DMS53 (cell line): ENCODE measurements at places on chromosomes 6 and 20.

DNA sequence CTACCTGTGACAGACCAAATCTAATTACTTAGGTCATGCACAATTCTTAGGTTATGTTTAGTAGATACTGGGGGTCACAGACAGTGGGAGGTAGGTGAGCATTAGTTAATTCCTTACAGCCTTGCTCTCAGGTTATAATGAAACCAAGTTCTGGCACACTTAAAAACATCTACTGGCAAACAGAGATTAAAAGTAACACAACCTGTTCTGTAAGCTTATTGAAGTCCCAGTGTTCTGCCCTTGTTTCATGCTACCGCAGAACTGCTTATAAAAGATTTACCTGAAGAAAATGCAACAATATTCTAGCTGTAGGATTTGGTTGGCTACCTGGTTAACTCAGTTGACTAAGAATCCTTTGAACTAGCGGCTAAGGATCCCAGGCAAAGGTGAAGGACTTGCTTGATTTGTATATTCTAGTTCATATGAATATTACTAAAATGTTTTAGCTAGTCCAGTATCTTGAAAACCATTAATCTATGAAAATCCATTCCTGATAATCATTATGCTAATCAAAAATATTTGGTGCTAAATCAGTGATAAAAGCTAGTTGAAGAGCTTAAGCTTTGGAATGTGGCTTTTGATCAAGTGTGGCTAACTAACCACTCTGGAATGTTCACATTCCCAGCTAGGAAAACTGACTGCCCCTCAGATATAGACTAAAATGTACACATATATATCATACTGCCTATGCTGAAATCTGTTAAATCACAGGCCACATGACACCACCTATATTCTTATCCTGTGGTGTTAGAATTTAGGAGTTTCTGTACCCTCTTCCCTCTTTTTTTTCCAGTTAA, 7.2 kb downstream of the PEX3 start:
- DNase-seq: no peak

- DNase-seq: peak; percentile 68
Measured at GRCh38 chr6:32954986-32955802, 2.3 kb upstream of the HLA-DMA start.

DNA sequence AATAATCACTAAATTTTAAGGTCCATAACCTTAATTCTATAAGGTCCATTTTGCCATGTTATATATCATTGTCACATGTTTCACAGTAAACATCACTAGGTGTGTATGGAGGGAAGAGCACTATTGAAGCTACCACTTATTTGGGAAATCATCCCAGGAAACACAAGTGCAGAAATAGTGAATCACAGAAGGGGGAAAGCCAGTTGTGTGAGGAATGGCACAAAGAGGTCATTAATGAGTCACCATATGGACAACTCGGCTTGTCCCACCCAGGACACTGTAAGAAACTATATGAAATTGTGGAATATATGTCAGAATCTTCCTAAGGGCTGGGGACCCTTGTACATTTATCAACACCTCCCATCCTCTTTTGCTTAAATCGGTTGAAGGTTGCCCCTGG, 13.7 kb downstream of the BTN3A1 start:
- DNase-seq: no peak

- peak; percentile 16 for DNase-seq
Measured at GRCh38 chr6:81608776-81609175, 143.7 kb downstream of the TENT5A start.

DNA sequence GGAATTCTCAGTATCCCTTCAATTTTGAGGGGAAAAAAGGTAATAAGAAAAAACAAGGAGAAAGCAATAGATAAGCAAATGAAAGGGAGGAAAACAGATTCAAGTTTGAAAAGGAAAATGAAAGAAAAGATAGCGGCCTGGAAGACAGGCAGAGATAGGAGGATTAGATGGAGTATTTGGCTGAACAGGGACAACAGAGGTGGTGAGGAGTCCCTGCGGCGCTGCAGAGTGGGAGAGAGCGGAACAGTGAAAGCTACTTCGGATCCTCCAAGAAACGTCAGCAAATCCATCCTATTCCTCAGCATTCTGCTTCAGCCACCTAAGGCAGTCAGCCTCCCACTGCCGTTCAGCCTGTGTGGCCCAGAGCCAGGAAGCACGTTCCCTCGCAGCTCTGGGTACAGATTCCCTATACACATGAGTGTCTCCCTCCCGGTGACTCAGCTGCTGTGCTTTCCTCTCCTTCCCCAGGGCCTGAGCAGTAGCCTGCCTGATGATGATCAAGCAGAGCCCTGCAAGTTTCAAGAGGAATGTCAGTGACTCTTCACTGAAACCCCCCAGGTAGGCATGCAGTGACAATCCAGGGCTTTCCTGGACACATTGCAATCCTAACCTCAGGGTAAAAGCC, 43.4 kb upstream of the CDYL start:
- DNase-seq: peak; percentile 62

- DNase-seq: peak; percentile 80
Measured at GRCh38 chr6:136772685-136773472, 19.4 kb downstream of the MAP3K5 start.

DNA sequence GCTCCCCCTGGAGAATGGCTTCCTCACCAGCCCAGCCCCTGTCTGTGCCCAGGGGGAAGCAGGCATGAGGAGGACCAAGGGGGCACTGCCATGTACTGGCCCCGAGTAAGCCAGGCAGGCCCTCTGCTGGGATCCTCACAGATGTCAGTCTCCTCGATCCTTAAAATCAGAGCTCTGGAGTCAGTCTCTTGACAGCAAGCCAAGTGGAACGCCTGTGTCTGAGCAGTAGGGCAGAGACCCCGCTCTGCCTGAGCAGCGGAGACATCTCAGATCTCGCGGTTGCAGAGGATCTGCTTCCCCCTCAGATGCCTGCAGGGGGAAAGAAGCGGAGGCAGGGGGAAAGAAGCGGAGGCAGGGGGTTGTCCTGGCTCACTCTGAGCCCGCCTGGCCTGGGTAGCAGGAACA, 92.6 kb downstream of the SNX5 start:
- DNase-seq: no peak

DNA sequence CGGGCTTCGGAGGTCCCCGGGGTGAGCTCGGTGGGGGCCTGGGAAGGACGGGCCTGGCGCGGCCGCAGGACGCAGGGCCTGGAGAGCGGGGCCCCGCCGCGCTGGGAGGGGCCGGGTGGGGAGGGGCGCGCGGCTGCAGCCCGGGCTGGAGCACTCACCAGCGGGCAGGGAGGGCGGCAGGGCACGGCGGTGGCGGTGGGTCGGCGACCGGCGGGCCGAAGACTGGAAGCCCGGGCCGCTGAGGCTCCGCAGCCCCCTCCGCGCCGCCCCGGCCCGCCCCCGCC, at the start of gene GATA5:
GATA5 (minus strand) TSS at position 224 of the 284 bp plus-strand sequence. CDS start 474 bp downstream, outside the sequence.
- DNase-seq: no peak

GRCh38 chr6:1503811-1504210, 105.9 kb upstream of the FOXC1 start:
- no peak for DNase-seq

DNA sequence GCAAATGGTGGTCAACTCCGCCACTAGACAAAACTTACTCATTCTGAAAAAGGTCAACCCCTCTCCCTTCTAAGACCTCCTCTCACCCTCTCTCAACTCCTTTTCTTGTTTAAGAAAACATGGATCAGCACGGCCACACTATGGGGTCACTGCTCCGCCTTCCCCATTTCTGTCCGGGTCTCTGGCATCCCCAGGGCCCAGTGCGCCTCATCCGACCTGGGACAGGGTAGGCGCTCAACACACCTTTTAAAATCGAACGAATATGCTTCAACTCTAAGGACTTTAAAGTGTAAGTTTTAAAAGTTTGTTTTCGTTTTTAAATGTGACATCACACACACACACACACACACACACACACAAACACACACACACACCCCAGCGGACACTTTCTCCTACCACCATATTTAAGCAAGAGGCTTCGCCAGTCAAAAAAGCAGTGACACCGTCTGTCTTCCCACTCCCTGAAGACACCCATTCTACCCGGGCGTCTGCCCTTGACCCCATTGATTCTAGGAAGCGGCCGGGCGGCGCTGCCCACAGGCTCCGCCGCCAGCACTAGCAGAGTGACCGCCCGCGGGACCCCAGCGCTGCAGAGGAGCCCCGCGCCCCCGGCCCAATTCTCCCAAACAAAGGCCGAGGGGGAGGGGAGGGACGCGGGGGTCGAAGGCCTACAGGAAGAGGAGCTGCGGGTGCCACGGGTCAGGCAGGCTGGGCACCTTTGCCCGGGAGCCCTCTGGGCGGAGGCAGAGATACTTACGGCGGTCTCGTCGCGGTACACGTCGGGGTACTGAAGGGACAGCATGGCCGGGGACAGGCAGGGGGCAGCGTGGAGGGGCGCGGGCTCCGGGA, 568 bp downstream of the PREP start:
- DNase-seq: peak; percentile 62

DNA sequence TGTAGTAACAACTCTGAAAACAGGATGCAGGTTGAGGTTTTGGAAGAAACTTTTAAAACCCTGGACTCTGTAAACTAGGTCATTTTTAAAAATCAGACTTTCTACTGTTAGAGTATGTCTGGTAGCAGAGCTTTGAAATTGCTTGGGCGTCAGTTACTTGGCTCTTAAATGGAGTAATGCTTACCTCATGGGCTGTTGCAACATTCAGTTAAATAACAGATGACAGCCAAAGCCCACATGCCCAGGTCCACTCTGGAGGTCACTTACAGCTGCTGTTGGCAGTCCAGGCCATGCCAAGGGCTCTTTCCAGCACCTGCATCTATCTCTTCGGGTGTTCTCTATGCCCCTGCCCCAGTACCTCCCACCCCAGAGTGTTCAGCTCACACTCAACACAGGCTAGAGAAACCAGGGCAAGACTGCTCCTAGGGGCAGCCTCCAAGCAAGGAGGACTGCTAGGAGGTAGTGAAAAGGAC, 96.4 kb downstream of the BANF2 start:
- no peak for DNase-seq

- DNase-seq: no peak
Measured at GRCh38 chr20:44004306-44004915, 89.8 kb downstream of the TOX2 start.

- DNase-seq: no peak
Measured at GRCh38 chr6:19028201-19028600, 641.1 kb downstream of the RNF144B start.

DNA sequence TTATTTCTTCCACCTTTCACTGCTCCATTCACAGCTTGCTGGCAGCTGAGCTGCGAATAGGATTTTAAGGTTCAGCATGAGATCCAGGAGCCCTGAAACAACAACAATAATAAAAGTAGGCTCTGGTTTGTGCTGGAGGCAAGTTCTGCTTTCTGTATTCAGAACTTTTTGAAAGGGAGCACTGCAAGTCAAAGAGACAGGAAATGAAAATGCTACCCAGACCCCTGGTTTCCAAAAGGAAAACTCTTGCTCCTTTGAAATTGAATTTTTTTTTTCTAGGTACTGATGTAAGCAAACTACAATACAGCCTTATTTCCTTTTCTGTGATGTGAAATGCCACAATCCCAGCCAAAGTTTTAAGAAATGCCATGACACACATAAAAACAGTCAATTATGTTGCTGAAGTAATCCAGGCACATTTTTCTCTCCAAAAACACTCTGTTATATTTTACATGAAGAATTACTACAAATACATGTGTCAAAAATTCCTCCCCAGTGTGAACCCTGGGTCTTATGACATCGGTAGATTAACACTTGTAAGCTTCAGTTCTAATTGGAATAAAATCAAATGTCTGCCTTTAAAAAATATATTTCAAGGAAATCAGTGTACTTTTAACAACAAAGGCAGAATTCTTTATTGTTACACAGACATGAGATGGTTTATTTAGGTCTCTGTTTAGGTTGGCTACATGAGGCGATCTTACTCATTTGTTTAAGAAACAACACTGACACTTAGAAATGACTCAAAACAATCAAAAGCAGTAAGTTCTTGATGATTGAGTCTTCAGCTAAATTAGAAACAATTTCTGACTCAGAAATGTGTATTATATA, 656.7 kb downstream of the EPHA7 start:
- DNase-seq: no peak

- peak; percentile 71 for DNase-seq
Measured at GRCh38 chr6:7144872-7145584, 37.3 kb downstream of the RREB1 start.

DNA sequence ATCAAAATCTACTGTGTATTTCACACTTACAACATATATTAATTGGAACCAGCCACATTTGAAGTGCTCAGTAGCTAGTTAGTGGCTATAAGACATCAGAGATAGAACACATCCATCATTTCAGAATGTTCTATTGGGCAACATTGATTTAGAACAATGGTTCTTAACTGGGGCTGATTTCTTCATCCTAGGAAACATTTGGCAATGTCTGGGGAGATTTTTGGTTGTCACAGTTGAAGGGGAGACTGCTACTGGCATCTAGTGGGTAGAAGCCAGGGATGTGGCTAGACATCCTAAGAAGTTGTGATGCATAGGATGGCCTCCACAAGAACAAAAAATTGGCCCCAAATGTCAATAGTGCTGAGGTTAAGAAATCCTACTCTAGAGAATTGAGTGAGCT, 132.5 kb downstream of the OLIG3 start:
- no peak for DNase-seq

GRCh38 chr20:63145156-63145555, 70.8 kb downstream of the YTHDF1 start:
- DNase-seq: no peak

GRCh38 chr6:113370508-113371502, 486.3 kb upstream of the MARCKS start:
- DNase-seq: no peak

DNA sequence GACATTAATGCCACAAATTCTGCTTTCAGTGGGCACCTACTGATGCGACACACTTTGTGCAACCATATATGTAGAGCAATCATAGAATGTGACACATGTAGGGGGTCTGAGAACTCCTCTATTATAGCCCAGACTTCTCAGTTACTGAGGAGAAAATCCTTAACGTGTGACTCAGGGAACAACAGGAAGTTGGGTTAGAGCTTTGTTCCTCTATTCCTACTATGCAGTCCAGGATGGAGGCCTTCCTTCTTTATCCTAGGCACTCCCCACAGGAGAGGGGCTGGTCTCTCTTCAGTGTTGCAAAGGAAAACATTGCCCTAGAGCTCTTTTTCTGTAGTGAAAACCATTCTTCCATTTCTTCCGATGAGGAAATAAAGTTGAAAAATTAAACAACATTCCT, 39.6 kb upstream of the RCAN2 start:
- no peak for DNase-seq

DNA sequence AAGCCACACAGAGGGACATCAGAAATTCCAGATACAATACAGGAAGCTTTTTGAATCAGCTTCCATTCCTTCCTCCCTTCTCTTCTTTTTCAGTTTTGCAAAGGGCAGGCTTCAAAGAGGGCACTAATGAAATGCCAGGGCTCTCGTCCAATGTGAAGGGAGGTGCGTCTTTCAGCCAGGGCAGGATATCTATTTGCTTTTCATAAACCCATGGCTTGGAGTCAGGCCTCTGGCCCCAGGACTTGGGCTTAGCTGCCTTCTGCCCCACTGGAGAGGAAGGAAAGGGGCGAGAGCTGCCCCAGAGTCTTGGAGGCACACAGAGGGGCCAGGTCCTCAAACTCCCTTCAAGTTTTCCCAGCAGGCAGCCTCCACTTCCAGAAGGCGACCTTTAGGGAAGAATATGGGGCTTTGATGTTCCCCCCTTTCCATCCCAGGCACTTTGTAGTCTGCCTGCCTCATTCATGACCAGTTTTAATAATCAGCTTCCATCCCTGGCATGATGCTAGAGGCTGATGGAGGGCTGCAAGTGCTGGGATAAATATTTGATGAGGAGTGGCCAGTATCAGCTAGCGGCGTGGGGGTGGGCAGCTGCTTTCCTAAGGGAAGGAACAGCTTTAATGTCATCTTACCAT, 234.8 kb downstream of the NRN1 start:
- peak; percentile 65 for DNase-seq
